Thyroid gland (tissue), 4 donors: ENCODE measurements at places on chromosomes 11 and 22.

GRCh38 chr11:100731471-100731870 lies 44.4 kb downstream of the ARHGAP42 start:
- no peak for DNase-seq
- no peak overlapping the region for H3K4me3 ChIP-seq
- no peak overlapping the region for H3K27ac ChIP-seq
- no peaks in the 10 kb centered on the region for H3K27me3 ChIP-seq
- no peaks in the 10 kb centered on the region for H3K36me3 ChIP-seq

DNA sequence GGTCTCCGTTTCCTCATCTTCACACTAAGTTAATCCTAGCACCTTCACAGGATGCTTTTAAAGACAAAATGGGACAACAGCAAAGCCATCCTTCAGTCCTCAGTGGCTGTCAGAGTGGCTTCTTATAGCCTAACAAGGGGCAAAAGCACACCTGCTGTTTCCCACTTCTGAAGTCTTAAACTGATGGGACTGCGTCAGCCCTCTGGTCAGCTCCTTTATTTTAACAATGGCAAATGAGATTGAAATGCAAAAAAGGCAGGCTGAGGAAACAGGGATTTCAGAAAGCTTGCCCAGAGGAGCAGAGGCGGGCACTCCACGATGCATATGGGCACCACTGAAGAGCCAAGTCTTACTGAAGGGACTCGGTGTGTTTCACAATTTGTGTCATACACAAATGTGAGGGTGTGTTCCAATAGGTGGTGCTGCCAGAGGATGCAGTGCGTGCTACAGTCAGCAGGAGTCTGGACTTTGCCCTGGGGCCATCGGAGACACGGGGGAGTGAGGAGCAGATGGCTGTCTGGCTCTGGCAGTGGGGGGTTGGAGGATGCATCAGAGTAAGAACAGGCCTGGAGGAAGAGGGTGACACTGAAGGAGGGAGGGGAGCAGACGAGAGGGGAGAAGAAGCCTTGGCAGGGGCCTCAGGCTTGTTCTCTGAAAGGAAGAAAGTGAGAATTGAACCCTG lies 47.3 kb downstream of the TENM4 start:
- H3K4me1 ChIP-seq: no peaks in the 10 kb centered on the region
- no peak overlapping the region for H3K27ac ChIP-seq
- H3K27me3 ChIP-seq: no peaks in the 10 kb centered on the region
- no peak for DNase-seq

- no peak overlapping the region for H3K4me3 ChIP-seq
- H3K4me1 ChIP-seq: peaks cover 27% of the 10 kb centered on the region
- peak overlapping the region; percentile 87 for H3K27ac ChIP-seq
- H3K27me3 ChIP-seq: no peaks in the 10 kb centered on the region
- DNase-seq: peak; percentile 50
- peaks cover 27% of the 10 kb centered on the region for H3K36me3 ChIP-seq
These were observed 27.9 kb downstream of the ADAMTS15 start for GRCh38 chr11:130476200-130476921.

GRCh38 chr11:124754309-124754708 lies 2.3 kb upstream of the VSIG2 start:
- H3K4me1 ChIP-seq: peaks cover 83% of the 10 kb centered on the region
- peaks cover 26% of the 10 kb centered on the region for H3K36me3 ChIP-seq
- no peak overlapping the region for H3K4me3 ChIP-seq
- H3K27me3 ChIP-seq: no peaks in the 10 kb centered on the region
- DNase-seq: no peak

DNA sequence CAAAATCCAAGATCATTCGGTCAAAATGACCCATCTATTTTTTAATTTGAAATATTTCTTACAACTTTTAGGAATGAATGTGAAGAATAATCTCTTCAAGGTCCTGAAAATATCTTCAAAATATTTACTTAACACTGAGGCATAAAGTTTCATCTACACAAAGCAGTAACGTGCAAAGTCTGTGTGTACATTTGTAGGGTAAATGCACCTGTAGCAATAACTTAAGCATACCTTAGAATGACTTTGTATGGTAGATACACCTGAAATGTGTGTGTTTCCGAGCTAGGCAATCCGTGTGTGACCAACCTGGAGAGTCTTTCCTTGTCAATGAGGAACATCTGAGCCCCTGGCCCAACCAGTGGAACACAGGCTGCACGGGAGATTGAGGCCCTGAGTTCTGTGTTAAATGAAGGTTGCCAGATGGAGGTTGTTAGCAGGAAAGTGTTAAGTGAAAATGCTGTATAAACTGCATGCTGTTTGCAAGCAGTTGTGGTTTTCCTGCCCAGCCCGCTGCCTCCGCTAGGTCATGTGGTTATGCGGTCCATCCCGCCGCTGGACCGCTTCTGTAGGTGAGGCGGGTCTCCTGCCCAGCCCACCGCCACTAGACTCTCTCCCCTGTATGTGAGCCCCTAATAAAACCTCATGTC lies 7.6 kb upstream of the CTR9 start:
- H3K27me3 ChIP-seq: no peaks in the 10 kb centered on the region
- no peak for DNase-seq
- H3K4me1 ChIP-seq: no peaks in the 10 kb centered on the region

DNA sequence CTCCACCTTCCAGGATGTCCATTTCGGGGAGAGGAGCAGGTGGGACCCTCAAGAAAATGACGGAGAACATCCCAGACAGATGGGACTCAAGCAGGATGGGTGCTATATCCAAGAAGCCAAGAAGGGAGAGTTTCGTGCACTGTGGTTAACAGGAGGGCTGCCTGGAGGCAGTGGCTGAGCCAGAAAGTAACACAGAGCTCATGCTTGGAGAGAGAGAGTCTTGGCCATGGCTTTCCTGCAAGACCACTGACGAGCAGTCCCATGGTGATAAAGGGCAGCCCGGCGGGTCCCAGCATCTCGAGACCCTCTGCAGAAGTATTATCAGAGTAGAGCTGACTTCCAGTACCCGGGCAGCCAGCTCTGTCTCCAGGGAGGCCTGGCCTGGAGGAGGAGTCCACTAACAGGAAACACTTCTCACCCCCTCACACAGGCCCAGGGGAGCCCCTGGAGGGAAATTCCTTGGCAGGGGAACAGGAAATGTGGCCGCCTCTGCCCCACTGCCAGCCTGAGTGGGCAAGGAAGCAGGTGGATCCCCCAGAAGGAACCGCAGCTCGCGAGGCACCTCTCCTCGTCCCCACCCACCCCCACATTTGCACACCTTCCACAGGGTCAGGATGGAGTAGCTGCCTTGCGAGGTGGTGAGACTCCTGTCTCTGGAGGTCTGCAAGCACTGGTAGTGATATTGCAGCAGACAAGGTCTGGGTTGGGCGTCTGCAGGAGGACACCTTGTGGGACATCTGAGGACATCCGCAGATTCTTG lies 32.2 kb downstream of the CYTH4 start:
- no peaks in the 10 kb centered on the region for H3K27me3 ChIP-seq
- H3K27ac ChIP-seq: no peak overlapping the region
- no peaks in the 10 kb centered on the region for H3K4me1 ChIP-seq
- DNase-seq: no peak
- no peak overlapping the region for H3K4me3 ChIP-seq

DNA sequence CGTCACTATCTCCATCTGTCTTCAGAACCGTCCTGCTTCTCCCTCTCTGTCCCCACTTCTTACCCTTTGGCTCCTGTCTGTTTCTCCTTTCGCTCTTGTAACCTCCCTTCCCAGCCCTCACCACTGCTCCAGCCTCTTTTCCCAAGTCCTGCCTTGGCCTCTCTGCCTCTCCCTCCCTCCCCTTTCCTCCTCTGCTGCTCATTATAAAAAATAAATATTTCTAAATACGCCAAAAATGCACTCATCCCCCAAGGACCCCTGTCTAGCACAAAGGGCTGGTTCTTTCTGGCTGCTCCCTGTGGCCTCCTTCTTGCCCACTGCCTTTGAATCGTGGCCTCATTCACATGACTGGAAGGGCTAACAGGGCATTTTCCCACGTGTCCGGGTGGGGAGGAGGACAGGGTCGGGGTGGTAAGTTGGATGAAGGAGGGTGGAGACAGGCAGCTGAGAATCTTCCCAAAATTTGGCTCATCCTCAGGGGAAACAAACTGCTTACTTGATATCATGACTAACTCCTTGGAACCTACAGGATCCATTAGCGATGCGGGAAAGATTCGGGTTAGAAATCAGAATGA lies 26.4 kb upstream of the OAF start:
- DNase-seq: no peak
- H3K36me3 ChIP-seq: no peaks in the 10 kb centered on the region
- peaks cover 34% of the 10 kb centered on the region for H3K4me1 ChIP-seq
- no peak overlapping the region for H3K4me3 ChIP-seq

DNA sequence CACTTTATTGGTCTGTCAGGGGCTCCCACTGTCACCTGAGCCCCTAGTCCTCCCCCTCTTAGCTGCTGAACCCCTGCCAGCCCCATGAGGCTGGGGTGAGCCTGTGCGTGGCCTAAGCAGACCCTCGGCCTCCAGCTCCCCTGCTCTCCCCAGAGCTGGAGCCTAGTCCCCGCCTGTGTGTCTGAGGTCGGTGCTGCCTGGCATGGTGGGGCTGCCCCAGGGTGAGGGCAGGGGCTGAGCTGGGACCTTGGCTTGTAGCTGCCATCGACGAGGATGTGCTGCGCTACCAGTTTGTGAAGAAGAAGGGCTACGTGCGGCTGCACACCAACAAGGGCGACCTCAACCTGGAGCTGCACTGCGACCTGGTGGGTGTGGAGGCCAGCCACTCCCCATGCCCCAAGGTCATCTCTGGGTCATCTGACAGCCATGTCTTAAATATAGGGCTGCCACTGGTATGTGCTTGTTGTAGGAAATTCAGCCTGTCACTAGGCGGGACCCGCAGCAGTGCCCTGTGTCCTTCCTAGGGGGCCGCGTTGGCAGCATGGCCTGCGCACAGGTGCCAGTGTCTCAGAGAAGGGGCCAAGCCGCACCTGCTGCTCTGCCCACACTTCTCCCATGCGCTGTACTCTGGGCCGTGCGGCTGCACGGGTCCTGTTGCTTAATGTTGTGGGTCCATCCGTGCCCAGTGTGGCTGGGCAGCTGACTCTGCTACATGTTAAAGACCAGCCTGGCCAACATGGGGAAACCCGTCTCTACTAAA lies 21.0 kb downstream of the PPIL2 start:
- H3K4me3 ChIP-seq: no peak overlapping the region
- H3K27me3 ChIP-seq: no peaks in the 10 kb centered on the region
- DNase-seq: no peak
- H3K4me1 ChIP-seq: peaks cover 7% of the 10 kb centered on the region
- H3K36me3 ChIP-seq: peaks cover 51% of the 10 kb centered on the region

DNA sequence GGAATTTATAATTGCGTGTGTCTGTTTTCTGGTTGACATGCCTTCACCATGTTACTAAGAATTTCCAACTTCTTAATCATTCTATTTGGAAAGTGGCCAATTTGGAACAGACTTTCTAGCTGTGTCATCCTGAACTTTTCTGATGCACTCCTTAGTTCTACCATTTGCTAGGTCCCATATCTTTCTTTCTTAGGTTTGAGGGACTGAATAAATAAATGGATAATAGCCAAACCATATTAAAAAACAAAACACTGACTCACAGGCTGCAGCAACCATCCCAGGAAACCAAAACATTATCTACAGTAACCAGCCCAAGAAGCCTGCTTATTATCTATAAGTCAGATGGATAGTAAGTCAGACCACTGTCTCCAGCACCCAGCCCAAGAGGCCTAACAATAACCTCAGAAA lies 57.5 kb upstream of the PLET1 start:
- H3K27ac ChIP-seq: peak overlapping the region; percentile 47
- H3K27me3 ChIP-seq: no peaks in the 10 kb centered on the region
- DNase-seq: no peak
- no peaks in the 10 kb centered on the region for H3K36me3 ChIP-seq
- no peak overlapping the region for H3K4me3 ChIP-seq

DNA sequence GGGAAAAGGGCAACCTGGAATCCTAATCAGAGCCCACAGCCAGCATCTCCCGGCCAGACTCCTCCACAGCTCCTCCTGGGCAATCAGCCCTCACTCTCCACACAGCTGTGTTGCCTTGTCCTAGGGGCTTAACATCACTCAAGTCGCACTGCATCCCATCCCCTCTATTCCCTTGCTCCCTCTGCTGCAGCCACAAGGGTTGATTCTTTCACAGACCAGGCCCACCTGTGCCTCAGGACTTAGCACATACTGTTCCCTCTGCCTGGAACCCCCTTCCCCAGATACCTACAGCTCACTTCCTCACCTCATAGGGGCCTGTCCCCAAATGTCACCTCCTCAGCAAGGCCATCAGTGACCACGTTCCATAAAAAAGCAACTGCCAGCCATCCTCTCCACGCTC lies 18.4 kb downstream of the SPATA19 start:
- no peaks in the 10 kb centered on the region for H3K4me1 ChIP-seq
- no peak overlapping the region for H3K4me3 ChIP-seq
- no peaks in the 10 kb centered on the region for H3K36me3 ChIP-seq

DNA sequence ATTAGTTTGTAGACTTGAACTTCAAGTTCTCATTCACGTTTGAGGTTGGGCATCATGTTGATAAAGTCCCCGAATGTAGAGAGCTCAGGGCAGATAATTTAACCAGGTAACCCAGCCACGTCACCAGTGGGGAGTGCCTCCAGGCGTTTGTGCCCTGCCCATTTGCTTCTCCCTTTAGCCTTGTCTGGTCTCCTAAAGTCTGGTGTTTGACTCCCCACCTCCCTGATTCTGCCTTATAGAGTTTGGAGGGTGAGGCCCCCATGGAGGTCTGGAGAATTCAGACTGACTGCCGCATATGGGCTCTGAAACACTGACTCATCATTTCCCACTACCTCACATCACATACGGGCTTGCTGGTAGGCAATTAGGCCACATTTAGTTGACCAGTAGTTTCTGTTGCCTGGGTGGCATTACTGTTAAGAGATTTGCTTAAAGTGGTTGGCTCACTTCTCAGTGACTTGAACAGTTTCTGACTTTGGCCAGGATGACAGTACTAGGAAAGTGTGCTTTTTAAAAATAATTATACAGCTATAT lies 99.3 kb upstream of the GAL start:
- H3K27ac ChIP-seq: no peak overlapping the region
- H3K4me1 ChIP-seq: peaks cover 48% of the 10 kb centered on the region
- no peak overlapping the region for H3K4me3 ChIP-seq
- peaks cover 8% of the 10 kb centered on the region for H3K36me3 ChIP-seq

DNA sequence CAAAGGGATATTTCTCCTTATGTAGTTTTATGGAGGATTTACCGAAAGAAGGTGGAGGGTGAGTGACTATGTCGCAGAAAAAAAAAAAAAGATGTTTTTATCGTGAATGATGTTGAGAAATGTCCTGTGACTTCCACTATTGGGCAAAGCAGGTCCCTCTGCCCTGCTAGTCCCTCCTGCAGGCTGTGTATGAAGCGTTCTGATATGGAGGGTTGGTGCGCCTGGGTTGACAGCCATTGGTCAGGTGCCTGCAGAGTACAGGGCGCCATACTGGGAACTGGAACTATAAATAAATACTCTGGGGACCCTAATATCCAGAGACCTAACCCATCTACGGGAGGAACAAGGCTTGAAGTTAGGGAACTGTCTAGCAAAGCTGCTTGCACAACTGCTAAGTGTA lies 1.5 kb downstream of the IL17RA start:
- no peaks in the 10 kb centered on the region for H3K36me3 ChIP-seq
- no peak overlapping the region for H3K27ac ChIP-seq
- no peak overlapping the region for H3K4me3 ChIP-seq
- peaks cover 11% of the 10 kb centered on the region for H3K4me1 ChIP-seq

DNA sequence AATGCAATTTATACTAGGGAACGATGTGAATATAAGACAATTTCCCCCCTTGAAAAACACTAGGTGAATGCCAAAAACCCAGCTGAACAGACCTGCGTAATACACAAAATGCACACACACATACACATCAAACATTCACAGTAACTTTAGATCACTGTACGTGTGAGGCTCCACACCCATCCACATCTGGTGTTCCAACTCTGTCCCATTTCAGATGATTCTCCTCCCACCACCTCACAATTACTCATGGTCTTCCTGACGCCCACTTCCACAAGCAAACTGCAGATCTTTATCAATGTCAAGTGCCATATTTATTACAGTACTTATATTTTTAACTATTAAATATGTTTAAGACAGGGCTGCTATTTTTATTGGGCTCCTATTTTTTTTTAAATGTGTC lies 57.8 kb upstream of the TENM4 start:
- no peaks in the 10 kb centered on the region for H3K36me3 ChIP-seq
- no peaks in the 10 kb centered on the region for H3K4me1 ChIP-seq
- no peak overlapping the region for H3K27ac ChIP-seq
